ENCODE measurements at places on chromosomes 11 and 22.

- no peak for DNase-seq
These were observed 156.2 kb downstream of the MAML2 start for GRCh38 chr11:96186806-96187205.

- no peak for DNase-seq
These were observed 19.5 kb downstream of the RBFOX2 start for GRCh38 chr22:36009085-36009484.

GRCh38 chr11:105152560-105152959 is 13.0 kb upstream of the CARD18 start:
- DNase-seq, result no peak

GRCh38 chr11:777288-778255 is at the start of gene GATD1:
GATD1 (minus strand) TSS chr11:777487; CDS start chr11:777462, 25 bp downstream.
- peak; percentile 97 for DNase-seq

DNA sequence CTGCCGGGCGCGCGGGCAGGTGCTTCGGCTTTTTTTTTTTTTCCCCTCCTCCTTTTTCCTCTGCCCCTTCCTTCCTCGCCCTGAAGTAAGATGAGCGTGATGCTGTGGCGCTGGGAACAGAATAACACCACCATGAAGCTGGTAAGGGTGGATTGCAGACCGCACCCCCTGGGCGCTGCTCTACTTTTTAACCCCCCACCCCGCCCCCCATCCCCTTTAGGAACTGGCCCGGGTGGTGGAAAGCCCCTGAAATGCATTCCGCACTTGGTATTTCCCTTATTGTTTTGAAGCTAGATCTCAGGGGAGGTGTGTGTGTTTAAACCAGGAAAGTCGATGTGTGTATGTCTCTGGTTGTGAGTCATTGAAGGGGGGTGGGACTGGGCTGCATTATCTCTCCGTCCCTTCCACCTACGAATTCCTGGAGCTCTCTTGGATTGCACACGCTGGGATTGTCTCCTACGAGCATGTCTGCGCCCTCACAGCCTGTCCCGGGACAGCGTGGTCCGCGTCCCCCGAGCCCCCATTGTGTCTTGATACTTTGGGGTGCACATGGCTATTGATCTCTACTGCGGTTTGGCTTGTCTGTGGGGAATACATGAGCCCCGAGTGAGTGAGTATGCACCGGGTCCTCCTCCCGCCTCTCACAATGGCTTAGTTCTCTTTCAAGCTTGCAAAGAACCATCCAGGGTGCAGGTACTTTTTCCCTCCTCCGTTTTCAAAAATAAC is 64.9 kb downstream of the NAV2 start:
- peak; percentile 2 for DNase-seq
